ENCODE measurements at places on chromosomes 3 and 15.

DNA sequence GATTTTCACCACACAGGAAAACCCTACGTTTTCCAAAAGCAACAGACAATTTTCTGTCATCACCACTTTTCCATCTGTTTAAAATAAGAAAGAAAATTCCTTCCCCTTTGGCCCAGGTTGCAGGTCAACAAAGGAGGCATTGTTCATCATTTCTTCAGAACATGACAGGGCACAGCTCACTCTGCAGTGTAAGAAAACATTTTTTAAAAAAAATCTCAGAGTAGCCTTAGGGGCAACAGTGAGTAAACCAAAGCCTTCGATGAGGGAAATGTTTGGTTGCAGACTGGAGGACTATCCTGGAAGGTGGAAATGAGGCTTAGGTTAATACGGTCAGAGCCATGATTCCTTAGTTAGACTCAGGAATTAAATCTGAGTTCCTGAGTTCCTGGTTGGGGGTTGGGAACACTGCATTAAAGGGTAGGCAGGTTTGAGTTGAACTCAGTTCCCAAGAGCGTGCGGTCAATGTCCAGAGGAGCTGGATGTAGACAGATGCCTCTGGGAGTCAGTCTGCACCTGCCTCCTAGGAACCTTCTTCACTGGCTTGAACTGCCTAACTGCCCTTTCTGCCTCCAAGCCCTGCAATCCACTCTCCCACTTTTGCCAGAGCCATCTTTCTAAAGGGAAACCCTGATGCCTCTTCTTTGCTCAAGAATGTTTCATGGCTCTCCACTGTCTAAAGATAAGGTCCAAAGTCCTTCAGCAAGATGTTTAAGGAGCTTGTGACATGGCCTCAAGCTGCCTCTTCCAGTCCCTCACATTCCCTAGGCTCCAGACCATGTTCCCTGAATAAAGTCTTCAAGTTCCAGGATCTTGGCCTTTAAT, 3.3 kb upstream of the HES1 start:
- DNase-seq, result no peak

GRCh38 chr15:38652998-38653397, 88.4 kb upstream of the RASGRP1 start:
- DNase-seq, result no peak

DNA sequence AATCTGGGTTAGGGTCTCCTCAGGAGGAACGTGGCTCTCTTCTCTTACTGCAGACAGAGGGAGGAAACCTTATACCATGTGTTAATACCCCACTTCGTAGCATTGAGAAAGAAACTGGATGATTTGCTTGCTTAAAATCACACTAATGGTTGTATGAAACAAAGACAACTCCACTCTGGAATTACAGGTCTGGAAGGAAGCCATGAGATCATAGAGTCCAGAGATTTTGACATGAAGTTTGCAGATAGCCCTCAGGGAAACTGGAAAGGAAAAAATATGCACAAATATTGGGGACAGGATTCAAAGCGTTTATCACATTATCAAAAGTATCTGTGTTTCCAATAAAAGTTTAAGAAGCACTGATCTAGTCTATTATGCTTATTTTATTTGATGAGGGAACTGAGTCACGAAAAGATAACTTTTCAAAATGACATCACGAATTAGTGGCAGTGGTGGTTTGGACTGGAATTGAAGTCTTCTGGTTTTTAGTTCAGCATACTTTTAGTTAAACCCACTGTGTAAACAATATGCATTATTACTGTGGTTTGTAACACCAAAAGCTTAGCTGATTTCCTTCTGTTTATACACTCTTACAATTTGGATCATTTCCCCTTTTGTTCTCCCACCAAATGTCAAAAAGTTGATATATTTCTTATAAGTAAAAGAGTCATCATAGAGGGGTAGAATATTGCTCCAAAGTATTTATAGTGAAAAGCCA, 16.8 kb downstream of the FGF7 start:
- no peak for DNase-seq

GRCh38 chr3:128572013-128572412, 78.6 kb downstream of the RPN1 start:
- DNase-seq, result no peak

DNA sequence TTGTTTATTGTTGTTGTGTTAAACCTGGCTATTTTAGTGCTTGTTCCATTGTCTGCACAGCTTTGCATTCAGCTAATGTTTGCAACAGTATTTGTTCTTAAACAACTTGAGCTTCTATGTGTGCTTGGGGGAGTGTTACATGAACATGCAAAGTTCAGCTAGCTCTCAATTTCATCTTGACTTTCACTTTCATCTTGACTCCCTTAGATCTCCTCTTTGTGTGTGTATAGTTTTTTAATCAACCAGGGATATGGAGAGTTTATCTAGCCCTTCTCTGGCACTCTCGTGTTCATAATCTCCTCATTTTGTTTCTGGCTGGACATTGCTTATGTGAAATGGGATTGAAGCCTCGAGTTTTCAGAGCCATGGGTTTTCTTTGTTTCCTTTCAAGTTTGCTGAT, 212.4 kb upstream of the ZBTB20 start:
- no peak for DNase-seq

- DNase-seq, result no peak
These were observed 251.0 kb upstream of the P2RY1 start for GRCh38 chr3:152583963-152584362.

- DNase-seq, result no peak
These were observed 258.3 kb downstream of the IL5RA start for GRCh38 chr3:2851835-2852234.

GRCh38 chr15:63905131-63905530, 71.4 kb upstream of the HERC1 start:
- no peak for DNase-seq

- no peak for DNase-seq
These were observed at the start of gene NRG4 for GRCh38 chr15:76011627-76012551. NRG4 (minus strand) TSS chr15:76012424; CDS start chr15:76011230, 1,194 bp downstream.

DNA sequence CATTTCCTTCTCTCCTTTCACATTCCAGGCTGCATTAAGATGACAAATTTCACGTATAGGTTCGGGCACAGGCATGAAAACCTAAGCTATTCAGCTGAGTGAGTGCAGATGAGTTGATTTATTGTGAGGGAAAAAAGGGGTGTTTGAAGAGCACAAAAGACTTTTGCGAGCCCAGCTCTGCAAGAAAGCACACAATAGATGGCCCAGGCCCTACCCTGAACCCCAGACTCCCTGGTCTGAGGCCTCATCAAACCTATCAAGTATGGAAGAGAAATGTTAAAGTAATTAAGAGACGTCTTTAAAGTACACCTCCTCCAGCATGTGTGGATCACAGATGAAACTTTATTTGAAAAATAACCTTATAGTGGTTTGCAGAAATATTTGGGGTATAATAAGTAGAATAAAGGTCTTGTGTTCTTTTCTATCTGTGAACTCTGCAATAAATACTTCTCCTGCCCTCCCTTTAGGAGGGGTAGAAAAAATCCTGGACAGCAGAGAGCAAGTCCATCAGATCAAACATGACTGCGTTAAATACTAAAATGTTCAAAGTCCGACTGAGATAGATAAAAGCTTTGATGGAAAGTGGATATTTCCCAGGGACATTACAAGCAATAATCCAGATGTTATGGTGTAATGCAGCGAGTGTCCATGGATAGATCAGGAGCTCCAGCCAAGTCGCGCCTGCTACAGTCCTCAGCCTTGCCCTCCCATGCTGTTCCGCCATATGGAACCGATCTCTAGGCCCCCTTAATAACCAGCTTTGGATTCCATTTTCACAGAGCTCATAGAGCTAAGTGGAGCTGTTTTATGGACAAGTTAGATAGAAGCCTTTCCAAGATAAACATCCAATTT, 121.5 kb downstream of the MCTP2 start:
- no peak for DNase-seq

DNA sequence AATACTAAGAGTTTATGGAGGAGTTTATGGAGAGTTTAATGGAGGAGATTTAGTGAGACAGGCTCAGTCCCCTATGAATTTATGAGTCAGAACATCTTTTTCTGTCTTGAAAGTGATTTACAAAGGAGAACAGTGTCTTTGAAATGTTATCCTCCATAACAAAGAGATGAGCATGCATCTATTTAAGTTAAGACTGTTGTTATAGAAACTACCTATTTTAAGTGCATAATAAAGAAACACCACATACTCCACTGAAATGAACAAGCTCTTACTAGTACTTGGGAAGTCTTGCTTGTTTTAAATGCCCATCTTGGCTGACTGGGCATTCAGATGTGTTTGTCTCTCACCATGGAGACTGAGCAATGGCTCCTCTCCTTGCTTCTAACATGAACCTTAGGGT, 118.7 kb upstream of the ACP3 start:
- DNase-seq, result no peak

DNA sequence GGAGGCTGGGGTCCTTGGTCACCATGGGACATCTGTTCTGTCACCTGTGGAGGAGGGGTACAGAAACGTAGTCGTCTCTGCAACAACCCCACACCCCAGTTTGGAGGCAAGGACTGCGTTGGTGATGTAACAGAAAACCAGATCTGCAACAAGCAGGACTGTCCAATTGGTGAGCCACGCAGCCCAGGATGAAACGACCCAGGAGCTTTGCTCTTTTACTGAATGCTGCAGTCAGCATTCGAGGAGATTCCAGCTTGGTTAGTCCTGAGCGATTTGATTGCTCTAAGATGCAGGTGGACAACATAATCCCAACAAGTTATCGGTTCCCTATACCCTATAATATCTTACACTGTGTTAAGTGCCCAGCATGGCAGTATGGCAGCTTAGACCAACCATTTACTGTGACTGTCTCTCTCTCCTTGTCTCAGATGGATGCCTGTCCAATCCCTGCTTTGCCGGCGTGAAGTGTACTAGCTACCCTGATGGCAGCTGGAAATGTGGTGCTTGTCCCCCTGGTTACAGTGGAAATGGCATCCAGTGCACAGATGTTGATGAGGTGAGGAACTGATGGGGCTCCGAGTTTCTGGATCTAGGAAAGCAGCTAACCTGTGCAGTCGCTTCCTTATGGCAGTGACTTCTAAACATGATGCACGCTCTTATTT, 7.8 kb downstream of the THBS1 start:
- DNase-seq, result no peak

GRCh38 chr3:65996589-65996988, 42.1 kb downstream of the MAGI1 start:
- no peak for DNase-seq

DNA sequence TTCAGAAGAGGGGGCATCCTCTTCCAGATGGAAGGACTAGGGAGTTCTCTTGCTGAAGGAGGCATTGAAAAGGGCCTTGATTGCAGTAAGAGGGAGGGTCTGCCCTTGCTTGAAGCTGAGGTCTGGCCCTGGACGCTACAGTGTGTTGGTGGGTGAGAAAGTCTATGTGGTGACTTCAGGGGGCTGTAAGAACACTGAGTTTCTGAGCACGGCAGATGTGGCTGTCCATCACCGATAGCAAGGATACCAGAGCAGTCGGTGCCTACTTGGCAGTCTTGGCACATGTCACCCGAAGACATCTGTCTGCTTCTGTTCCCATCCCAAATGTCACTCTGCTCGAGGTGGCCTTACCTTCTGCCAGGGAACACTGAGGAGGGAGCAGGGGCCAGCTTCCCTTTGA, 631.1 kb upstream of the CFAP20DC start:
- DNase-seq, result no peak

- DNase-seq, result no peak
These were observed 29.1 kb downstream of the SLC6A6 start for GRCh38 chr3:14431452-14431916.

GRCh38 chr3:65811086-65811761, 227.5 kb downstream of the MAGI1 start:
- DNase-seq, result no peak

GRCh38 chr15:88657326-88658069, 18.7 kb downstream of the ISG20 start:
- no peak for DNase-seq

DNA sequence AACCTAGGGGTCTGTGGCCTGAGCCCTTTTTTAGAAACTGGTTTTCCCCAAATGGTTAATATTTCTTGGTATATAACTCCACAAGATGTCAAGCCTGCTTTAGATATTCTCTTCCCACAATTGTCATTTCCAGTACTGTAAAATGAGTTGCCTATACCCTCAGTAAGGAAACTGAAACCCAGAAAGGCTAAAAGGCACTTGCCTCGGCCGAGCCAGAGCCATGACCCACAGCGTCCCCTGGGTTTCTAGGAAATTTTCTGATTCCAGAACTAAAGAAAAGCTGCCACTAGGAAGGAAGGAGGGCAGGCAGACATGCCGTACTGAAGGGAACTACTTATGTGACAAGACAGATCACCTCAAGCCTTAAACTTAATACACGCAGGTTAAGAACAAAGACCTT, 59.1 kb downstream of the ATP8B4 start:
- no peak for DNase-seq

GRCh38 chr3:33034601-33035000, 62.3 kb downstream of the GLB1 start:
- DNase-seq, result no peak

- no peak for DNase-seq
These were observed 7.5 kb upstream of the NR1I2 start for GRCh38 chr3:119774444-119774843.

GRCh38 chr3:178537122-178537705, 978 bp downstream of the KCNMB2 start:
- no peak for DNase-seq

DNA sequence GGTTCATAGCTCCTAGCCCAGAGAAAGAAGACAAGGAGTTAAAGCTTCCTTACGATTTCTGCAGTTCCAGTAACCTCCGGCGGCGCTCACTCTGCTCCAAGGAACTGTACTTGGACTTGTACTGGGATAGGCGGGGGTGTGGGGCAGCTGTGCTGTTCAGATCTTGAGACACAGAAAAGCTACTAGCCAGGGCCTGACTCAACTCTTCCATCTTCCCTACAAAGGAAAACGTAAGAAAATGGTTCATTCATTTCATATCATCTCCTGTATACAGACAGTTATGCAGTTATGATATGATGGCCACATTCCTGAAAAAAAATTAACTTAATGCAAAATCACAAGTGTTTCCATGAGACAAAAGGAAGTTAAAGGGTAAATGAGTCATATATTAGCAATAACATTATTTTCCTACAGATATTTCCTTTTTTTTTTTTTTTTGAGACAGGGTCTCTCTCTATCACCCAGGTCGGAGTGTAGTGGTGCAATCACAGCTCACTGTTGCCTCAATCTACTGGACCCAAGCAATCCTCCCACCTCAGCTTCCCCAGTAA, 4.6 kb downstream of the SNUPN start:
- no peak for DNase-seq

DNA sequence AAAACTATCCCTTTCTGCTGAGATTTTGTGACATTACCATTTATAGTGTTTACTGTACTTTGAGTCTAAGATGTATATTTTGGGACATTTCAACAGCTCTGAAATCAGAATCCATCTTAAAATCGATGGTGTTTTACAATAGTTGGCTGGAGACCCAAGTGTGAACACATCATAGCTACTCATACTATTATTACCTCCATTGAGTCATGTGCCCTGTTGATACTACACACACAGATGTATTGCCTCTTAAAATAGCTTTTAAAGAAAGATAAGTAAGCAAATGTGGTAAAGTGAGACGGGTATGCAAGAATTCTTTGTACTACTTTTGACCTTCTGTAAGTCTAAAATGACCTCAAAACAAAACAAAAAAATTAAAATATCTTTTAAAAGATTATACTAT, 6.7 kb downstream of the LMOD3 start:
- no peak for DNase-seq

- DNase-seq, result no peak
These were observed 19.4 kb downstream of the SHOX2 start for GRCh38 chr3:158086776-158087175.
